ENCODE measurements at places on chromosomes 3 and 15. TPM values are rescaled to one million over a fixed set of nuclear protein-coding genes. Genes with fewer than 3 reads are reported as not detected.

Gene GPR15
- total RNA-seq, result not detected

Gene FSTL1
- 131 TPM for total RNA-seq

Gene IL12A
- 0.69 TPM for total RNA-seq

DNA sequence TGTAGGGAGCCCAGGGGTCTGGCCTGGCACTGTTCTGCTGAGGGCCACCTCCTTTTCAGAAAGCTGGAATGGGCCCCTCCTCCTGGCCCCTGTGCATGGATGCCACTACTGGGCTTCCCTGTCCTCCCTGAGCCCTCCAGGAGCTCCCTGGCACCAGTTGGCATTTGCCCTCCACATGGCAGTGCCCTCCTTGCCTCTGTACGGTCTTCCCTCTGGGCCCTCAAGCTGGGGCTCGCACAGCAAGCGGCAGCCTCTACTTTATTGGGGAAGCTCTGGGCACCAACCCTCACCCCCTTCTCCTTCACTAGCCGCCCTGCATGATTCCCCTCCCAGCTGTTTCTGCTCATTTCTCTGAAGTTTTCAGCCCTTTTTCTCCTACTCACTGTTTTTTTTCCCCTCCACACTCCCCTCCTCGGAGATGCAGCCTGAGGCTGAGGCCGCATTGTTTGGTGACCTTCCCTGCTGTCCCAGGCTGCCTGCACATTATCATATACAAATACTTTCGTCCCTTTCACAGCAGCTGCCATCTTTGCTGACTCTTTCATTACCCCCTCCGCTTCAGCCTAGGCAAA, 127.3 kb downstream of the EEFSEC start:
- DNase-seq, result no peak
